ENCODE measurements at places on chromosomes 2 and 18.

GRCh38 chr18:9038277-9038871 is 64.1 kb upstream of the NDUFV2 start:
- DNase-seq: no peak

GRCh38 chr18:52150050-52150449 is 189.9 kb upstream of the DCC start:
- DNase-seq: no peak

- no peak for DNase-seq
These were observed 1.3 kb downstream of the LAPTM4A start for GRCh38 chr2:20050104-20050645.

GRCh38 chr2:145918951-145919350 is 1399.0 kb upstream of the ZEB2 start:
- no peak for DNase-seq

GRCh38 chr18:41150316-41150715 is 804.7 kb upstream of the PIK3C3 start:
- DNase-seq: no peak

DNA sequence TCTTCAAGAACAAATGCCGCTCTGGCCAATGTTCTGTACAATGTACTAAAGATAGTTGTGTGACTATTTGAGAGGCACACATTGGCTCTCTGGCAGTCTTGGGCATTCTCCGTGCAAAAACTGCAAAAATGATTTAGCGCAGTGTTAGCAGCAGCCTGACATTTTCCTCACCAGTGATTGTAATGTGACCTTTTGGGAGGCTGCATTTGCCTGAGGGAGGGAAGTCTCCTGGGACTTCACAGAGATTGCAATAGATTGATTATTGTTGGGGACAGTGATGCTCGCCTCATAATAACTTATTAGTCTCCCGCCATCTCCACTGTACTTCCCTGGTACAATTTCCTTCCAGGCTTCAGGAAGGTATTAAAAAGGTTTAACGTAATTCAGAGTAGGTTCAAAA is 149.2 kb downstream of the UXS1 start:
- no peak for DNase-seq

- no peak for DNase-seq
These were observed 19.6 kb upstream of the NDUFV2 start for GRCh38 chr18:9082711-9083510.

Measured in heart right ventricle (tissue), 16 donors.